ENCODE measurements at places on chromosomes 1 and 21. TPM values are rescaled to one million over a fixed set of nuclear protein-coding genes. Genes with fewer than 3 reads are reported as not detected.

DNA sequence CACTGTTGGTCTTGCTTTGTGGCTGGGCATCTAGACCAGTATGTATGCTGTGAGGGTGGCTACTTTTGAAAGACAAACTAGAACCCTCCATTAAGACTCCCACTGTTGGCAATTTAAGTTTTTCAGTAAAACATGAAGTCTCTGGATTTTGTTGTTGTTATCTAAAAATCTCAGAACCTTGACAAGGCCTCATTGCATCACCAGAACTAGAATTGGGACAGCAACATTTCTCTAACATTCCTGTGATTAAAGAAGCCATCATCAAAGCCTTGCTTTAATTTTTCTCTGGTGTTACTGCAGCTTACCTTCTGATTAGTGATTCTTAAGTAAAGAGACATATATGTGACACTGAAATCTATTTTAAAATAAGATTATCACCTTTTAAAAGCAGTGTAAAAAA is 4.5 kb downstream of the TRIM67 start:
- peaks cover 38% of the 10 kb centered on the region for H3K27me3 ChIP-seq
- no peak overlapping the region for H3K27ac ChIP-seq
- no peaks in the 10 kb centered on the region for H3K36me3 ChIP-seq
- no peak overlapping the region for H3K4me3 ChIP-seq
- H3K4me1 ChIP-seq: no peaks in the 10 kb centered on the region

GRCh38 chr1:14003552-14003951 is 303.6 kb downstream of the PRDM2 start:
- no peaks in the 10 kb centered on the region for H3K27me3 ChIP-seq
- peaks cover 3% of the 10 kb centered on the region for H3K4me1 ChIP-seq
- no peak overlapping the region for H3K4me3 ChIP-seq
- no peak for DNase-seq
- no peaks in the 10 kb centered on the region for H3K36me3 ChIP-seq

GRCh38 chr1:16981269-16981849 is 939 bp upstream of the MFAP2 start:
- DNase-seq: no peak
- H3K4me1 ChIP-seq: no peaks in the 10 kb centered on the region
- no peak overlapping the region for H3K4me3 ChIP-seq

DNA sequence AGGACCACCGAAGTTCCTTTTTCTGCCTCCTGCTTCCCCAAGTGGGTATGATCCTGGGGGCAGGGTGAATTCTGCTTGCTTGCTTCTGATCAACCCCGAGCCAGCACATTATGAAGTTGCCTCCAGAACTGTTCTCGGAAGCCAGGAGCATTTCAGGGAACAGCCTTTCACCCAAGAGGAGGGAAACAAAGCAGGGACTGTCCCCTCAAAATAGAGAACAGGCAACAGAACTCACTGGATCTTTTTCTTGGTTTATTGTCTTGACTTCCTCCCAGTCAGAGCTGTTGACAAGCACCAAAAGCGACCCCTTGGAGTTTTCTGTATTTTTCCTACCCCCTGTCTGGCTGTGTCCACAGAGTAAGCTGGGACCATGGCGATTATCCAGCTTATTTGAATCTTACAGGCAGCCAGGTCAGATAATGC is 258.3 kb upstream of the SGIP1 start:
- peak overlapping the region; percentile 62 for H3K27ac ChIP-seq
- no peak for DNase-seq
- H3K4me1 ChIP-seq: peaks cover 79% of the 10 kb centered on the region
- H3K27me3 ChIP-seq: peaks cover 21% of the 10 kb centered on the region
- no peaks in the 10 kb centered on the region for H3K36me3 ChIP-seq

DNA sequence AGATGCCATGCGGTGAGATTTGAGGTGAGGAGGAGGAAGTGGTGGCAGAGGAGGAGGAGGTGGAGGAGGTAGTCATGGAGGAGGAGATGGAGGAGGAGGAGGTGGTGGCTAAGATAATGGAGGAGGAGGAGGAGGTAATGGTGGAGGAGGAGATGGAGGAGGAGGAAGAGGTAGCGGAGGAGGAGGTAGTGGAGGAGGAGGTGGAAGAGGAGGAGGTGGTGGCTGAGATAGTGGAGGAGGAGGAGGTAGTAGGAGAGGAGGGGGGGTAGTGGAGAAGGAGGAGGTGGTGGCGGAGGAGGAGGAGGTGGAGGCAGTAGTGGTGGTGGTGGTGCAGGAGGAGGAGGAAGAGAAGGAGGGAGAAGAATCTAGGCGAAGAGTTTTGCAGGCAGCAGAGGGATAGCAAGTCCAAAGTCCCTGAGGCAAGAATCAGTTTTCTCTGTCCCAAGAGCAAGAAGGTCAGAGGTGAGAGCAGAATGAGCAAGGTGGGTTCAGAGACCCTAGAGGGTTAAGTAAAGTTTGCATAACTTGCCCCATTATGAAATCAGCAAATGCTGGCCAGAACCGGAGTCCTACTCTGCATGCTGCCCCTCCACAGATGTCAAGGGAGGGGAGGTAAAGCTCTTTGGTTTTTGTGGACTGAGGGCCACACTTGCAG is 38.9 kb upstream of the GNPAT start:
- no peak overlapping the region for H3K4me3 ChIP-seq
- no peak for DNase-seq
- no peaks in the 10 kb centered on the region for H3K36me3 ChIP-seq
- peaks cover 15% of the 10 kb centered on the region for H3K27me3 ChIP-seq
- peaks cover 3% of the 10 kb centered on the region for H3K4me1 ChIP-seq
- peak overlapping the region; percentile 0 for H3K27ac ChIP-seq

The FAM151A gene
- total RNA-seq: not detected

Measured in activated T-helper 2 cell treated with anti-CD3 and anti-CD28 coated beads, Interferon-gamma antibody, Interleukin-2, Interleukin-4, amounts not matched to agents 10 μg/mL and 5 μg/mL and 100 μg/mL, durations not matched to agents 14 hours and 24 hours and 36 hours (primary cell).